T47D (cell line): ENCODE measurements at places on chromosomes 6 and 20.

GRCh38 chr20:48205786-48206185 lies 420.5 kb upstream of the SULF2 start:
- no peak for DNase-seq

DNA sequence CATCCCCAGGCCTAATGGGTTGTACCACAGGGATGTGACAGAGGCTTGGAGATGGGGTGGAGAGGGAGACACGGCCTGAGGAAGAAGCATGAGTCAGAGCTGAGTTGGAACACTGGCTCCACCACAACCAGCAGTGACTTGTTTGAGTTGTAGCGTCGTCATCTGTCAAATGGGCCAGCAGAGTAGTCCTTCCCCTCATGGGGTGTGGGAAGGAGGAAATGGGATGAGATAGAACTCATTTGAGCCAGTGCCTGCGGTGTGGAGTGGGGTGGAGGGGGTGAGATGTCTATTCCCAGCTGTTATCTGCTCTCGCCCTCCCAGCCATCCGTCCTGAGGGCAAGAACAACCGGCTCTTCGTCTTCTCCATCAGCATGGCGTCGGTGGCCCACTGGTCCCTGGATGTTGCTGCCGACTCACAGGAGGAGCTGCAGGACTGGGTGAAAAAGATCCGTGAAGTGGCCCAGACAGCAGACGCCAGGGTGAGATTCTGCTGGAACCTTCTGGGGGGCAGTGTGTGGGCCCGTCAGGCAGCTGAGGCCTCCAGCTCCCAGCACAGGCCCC lies 32.5 kb downstream of the PLCG1 start:
- DNase-seq, result no peak

- DNase-seq, result no peak
Observed at GRCh38 chr6:157267109-157267611, 56.2 kb downstream of the TMEM242 start.

DNA sequence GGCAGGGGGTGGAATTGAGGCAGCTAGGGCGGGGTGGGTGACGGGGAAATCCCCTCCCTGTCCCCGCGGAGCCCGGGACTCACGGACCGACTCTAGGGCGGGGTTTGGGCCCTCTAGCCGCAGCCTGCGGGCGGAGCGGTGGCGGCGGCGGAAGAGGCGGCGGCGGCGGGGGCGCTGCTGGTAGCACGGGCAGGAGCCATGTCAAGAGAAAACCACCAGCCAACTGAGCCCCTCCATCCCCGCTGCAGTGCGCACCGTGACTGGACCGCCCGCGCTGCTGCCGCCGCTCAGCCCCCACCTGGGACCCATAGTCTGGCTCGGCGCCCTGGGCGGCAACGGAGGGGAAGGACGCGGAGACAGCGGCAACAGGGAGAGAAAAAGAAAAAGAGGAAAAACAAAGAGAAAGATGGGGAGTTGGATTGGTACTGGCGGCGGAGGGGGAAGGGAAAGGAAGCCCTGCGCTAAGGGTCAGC lies 1.2 kb upstream of the C6orf62 start:
- peak; percentile 57 for DNase-seq

DNA sequence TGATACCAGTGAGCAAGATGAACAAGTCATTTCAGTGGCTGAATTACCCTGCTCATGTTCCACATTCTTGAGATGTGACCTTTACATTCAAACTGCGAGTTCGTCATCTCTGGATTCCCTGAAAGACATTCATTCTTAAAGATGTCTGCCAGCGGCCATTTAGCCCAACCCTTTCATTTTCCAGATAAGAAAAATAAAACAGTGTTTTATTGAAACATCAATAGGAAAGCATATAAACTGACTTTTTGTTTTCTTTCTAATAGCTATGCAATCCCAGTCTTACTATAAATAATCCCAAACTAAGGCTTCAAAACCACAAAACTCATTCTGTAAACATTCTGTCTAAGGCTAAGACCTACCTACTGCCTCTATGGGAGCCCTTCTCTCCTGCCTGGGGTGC lies 134.0 kb downstream of the SAMD5 start:
- DNase-seq, result no peak

- DNase-seq, result peak; percentile 47
Observed at GRCh38 chr20:54062812-54063280, 7.5 kb downstream of the BCAS1 start.

DNA sequence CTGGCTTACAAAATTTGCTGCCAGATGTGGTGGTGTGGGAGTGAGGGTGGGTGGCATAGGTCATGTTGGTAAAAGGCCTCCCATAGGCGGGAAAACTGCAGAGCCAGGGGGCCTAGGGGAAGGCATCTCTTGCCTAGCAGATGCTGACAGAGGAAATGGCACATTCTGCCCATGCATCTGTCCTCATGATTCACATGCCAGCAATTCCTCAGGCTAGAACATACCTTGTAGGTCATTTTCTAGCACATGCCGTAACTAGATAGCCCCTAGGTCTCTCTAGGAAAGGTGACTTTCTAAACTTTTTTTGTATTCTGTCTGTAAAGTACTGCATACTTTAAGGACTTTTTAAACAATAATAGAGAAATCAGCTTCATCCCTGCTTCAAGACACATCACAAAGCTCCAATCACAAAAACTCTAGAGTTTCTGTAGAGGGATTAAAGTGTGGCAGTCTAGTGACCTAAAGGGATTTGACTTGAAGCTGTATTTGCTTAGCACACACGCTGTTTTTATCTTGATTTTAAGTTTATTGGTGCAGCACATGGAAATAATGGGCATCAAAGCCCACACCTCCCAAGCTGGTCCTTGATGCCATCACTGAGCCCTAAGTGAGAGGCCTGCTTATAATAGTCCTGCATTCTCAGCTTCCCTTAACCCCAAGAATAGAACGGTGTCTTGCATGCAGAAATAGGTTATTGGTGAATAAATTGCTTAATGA lies 55.2 kb downstream of the ANKEF1 start:
- no peak for DNase-seq

GRCh38 chr6:144434308-144434990 lies 149.3 kb downstream of the UTRN start:
- DNase-seq, result no peak

DNA sequence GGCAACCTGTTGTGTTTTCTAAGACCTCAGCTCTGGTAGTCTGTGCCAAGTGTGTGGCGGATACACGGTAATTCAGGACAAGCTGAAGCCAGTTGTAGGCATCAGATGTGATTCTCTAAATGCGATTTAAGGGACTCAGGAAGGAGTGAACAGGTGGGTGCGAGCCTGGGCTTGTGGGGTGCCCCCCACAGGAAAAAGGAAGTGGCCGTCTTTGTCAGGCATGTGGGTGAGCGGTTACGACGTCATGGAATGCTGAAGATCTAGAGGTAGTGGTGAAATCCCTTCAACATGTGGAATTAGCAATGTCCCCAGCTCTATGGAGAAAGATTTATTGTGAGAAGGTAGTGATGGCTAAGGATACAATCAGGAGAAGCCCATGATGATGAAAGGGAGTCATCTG lies 95.1 kb upstream of the EXOC2 start:
- DNase-seq, result no peak

DNA sequence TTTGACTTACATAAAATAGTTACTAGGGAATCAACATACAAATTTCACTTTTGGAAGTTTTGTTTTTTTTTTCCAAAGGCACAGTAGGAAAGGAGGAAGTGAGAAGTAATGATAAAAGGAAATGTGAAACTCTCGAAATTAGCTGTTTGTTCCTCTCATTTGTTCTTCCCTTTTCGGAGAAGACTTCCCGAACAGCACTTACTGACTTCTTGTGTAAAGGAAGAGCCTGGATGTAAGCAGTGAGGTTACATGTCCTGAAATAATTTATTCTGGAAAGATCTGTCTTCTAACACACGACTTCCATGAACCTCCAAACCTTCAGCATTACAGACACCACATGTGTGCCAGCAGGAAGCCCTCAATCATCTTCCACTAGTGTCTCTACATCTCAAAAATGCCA lies 59.1 kb downstream of the KIF16B start:
- no peak for DNase-seq

- DNase-seq, result no peak
Observed at GRCh38 chr6:15653581-15653980, 9.2 kb downstream of the DTNBP1 start.

DNA sequence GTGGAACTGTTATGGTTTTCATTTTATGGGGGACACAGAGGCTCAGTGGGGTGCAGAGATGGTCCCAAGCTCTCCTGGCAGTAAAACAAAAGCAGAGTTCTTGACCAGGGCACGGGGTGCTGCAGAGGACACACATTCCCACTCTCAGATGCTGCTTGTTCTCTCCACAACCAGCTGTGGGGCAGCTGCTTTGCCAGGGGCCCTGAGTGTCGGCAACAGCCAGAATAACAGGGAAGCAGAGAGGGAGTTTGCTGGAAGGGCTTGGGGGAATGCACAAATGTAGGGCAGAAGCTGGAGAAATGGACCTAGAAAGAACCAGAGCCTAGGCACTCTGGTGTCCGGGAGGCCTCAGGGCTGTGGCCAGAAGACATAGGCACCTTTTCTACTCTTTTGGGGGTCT lies 93.7 kb downstream of the CDH26 start:
- no peak for DNase-seq

DNA sequence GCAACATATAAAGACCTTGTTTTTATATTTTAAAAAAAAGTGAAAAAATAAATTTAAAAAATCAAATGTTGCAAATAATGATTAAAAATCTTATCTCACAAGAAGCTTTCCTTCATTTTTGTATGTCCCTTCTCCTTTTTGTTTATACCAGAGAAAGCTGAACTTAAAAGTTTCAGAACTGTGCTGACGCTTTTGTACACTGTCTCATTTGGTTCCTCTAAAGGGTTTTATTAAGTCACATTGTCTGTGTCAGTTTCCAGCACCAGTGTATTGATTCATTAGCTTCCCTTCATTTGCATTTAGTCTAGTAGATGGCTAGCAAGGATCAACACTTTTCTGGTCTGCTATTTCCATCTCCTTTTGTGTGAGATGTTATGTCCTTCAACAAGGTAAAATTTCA lies 6.7 kb downstream of the PCED1A start:
- no peak for DNase-seq

- DNase-seq, result no peak
Observed at GRCh38 chr6:165184192-165184979, 125.0 kb downstream of the C6orf118 start.

GRCh38 chr6:78525976-78526375 lies 341.4 kb upstream of the IRAK1BP1 start:
- DNase-seq, result no peak

- no peak for DNase-seq
Observed at GRCh38 chr6:81773887-81774286, 21.4 kb upstream of the TENT5A start.

- no peak for DNase-seq
Observed at GRCh38 chr20:12241065-12241464, 323.4 kb downstream of the BTBD3 start.

DNA sequence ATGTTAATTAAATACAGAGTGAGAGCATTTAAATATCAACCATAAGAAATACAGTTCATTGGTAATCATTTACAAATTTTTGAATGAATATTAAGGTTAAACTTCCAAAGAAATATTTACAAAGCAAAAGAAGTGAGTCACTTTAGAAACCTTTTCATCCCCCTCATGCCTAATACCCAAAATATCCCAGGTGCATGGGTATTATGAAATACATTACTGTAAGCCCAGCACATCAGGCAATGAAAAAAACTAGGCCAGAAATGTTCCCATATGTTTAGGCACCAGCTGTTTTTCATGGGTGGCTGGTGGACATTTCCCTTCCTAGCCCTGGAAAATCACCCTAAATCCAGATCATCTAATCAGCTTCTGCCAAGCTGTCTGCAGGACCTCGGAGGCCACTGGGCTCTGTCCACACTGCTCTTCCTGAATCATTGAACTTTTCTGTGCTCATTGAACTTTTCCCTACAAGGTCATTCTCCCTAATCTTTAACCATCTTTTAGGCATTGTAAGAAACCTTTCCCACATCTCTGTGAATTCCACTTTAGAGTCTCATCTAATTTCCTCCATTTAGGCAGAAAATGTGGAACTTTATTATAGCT lies 145.3 kb upstream of the STXBP5 start:
- no peak for DNase-seq

DNA sequence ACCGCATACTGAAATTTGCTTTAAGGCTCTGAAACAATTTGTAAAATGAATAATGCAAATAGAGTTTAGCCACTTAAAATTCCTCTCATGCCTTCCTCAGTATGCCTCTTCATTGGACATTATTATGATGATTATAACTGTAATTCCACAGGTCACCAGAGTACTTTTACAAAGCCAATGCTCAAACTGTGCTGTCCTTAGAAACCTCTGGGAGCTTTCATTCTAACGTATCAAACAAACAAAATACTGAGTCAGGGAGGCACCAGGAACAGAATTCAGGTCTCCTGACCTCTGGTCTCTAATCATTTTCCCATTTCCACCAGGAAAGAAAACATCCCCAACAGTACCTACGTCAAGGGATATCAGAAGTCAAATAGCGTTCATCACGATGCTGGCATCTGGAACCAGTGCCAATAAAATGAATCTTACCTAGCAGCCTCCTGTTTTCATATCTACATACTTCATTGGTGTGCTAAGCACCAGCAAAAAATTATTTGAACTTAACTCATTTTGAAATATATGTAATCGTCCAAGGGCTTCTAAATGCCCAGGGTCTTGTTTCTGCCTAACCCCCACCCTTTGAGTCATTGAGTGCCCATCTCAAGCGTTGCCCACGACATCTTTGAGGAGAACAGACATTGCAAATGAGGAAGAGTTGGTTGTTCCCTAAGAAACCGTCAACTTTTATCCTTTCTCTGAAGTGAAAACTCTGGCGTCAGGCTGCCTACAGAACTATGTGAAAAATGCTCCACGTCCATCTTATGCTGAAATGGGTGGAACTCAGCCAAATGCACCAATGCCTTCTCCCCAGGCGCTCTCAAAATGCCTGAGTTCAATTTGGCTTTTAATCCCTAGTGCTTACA lies 37.9 kb downstream of the NEDD9 start:
- DNase-seq, result no peak

GRCh38 chr20:8366303-8366923 lies 234.3 kb downstream of the PLCB1 start:
- no peak for DNase-seq

GRCh38 chr6:130872250-130873095 lies 45.3 kb downstream of the SMLR1 start:
- DNase-seq, result peak; percentile 55

- no peak for DNase-seq
Observed at GRCh38 chr6:4786996-4787395, 10.8 kb downstream of the CDYL start.

- no peak for DNase-seq
Observed at GRCh38 chr6:169231790-169232506, 21.7 kb downstream of the THBS2 start.

DNA sequence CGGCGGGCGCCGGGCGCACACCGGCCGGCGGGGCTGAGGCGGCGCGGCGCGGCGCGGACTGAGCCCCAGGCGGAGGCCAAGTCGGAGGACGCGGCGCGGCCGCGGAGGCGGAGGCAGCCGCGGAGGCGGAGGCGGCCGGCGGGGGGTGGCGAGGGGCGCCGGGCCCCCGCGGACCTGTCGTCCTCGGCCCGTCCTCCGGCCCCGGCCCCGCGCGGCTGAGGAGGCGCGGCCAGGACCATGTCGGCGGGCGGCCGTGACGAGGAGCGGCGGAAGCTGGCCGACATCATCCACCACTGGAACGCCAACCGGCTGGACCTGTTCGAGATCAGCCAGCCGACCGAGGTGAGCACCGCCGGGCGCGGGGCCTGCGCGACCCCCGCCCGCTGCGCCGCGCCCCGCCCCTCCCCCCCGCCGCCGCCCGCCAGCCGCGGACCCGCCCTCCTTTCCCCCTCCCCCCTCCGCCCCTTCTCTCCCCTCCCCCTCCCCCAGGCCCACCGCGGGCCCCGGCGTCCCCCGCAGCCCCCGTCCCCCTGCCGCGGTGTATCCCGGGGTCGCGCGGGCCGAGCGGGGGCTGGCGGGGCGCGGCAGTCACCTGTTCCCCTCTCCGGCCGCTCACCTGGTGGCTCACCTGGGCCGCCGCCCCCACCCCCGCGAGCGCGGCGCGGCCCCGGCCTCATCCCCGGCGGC lies at the start of gene AFDN:
Gene AFDN (plus strand): TSS at position 16 of the 687 bp plus-strand sequence. CDS start 222 bp downstream, at position 238.
- peak; percentile 59 for DNase-seq

- DNase-seq, result no peak
Observed at GRCh38 chr6:51805517-51805916, 281.9 kb downstream of the PKHD1 start.
